GM12878 (cell line): ENCODE measurements at places on chromosomes 2 and 18. TPM values are rescaled to one million over a fixed set of nuclear protein-coding genes. Genes with fewer than 3 reads are reported as not detected.

The TWSG1 gene
- 29.7 and 31.3 TPM in 2 replicates for total RNA-seq

The STK11IP gene
- total RNA-seq, result 21.3 and 24.0 TPM in 2 replicates

The IL36B gene
- not detected in 2 replicates for total RNA-seq

The WDR75 gene
- total RNA-seq, result 50.5 and 56.7 TPM in 2 replicates

The MC4R gene
- not detected in 2 replicates for total RNA-seq

The GREB1L gene
- total RNA-seq, result 0.03 TPM in 1 of 2 replicates, not detected in the other

The WNT6 gene
- 0.44 TPM in 1 of 2 replicates, not detected in the other for total RNA-seq

The ADD2 gene
- 0.08 and 0.19 TPM in 2 replicates for total RNA-seq

The IFIH1 gene
- 35.1 and 36.1 TPM in 2 replicates for total RNA-seq

The SLC4A1AP gene
- total RNA-seq, result 17.3 and 17.9 TPM in 2 replicates

The WDCP gene
- 20.6 and 21.3 TPM in 2 replicates for total RNA-seq

The MLPH gene
- total RNA-seq, result 0.40 and 0.85 TPM in 2 replicates

The CD207 gene
- total RNA-seq, result not detected in 2 replicates

The RTP5 gene
- total RNA-seq, result not detected in 2 replicates

The MROH2A gene
- not detected in 2 replicates for total RNA-seq

The TUBA4B gene
- not detected in 2 replicates for total RNA-seq

The TUBB8B gene
- not detected in 2 replicates for total RNA-seq

The NOL4 gene
- total RNA-seq, result 8.5 and 10.0 TPM in 2 replicates

The CYS1 gene
- total RNA-seq, result 5.8 and 6.4 TPM in 2 replicates

The FOXD4L1 gene
- 0.16 TPM in 1 of 2 replicates, not detected in the other for total RNA-seq

The ALK gene
- total RNA-seq, result not detected in 2 replicates

The DNAJB2 gene
- total RNA-seq, result 19.3 and 20.8 TPM in 2 replicates

The MAP4K3 gene
- 0.61 and 0.95 TPM in 2 replicates for total RNA-seq

The AGXT gene
- 0.18 and 0.19 TPM in 2 replicates for total RNA-seq

The CD8B2 gene
- total RNA-seq, result not detected in 2 replicates

The DHRS9 gene
- total RNA-seq, result 0.16 TPM in 1 of 2 replicates, not detected in the other

The CCDC68 gene
- total RNA-seq, result not detected in 2 replicates

The SLC16A14 gene
- total RNA-seq, result 5.6 and 6.4 TPM in 2 replicates

The TLX2 gene
- 5.3 and 5.5 TPM in 2 replicates for total RNA-seq
